Epithelial cell of esophagus (primary cell): ENCODE measurements at places on chromosomes 12 and 14.
A peak's percentile ranks its signal among the peaks of the same experiment; 100 is the strongest.

DNA sequence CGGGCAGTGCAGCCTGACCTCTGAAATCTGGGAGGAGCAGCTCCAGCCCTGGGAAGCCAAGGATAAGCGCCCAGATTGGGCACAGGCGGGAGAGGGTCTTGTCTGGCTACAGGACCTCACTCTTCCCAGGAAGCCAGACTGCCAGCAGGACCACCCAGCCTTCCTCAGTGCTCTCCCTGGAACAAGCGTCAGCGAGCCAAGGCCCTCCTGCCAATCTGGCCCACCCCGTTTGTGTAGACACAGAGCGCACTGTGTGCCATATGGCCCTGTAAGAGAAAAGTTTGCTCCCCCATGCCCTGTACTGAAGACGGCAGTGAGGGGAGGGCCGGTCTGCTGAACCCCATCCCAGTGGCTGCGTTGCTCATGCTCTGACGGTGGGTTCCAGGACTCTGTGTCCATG, 1.2 kb upstream of the C14orf180 start:
- DNase-seq, result no peak

DNA sequence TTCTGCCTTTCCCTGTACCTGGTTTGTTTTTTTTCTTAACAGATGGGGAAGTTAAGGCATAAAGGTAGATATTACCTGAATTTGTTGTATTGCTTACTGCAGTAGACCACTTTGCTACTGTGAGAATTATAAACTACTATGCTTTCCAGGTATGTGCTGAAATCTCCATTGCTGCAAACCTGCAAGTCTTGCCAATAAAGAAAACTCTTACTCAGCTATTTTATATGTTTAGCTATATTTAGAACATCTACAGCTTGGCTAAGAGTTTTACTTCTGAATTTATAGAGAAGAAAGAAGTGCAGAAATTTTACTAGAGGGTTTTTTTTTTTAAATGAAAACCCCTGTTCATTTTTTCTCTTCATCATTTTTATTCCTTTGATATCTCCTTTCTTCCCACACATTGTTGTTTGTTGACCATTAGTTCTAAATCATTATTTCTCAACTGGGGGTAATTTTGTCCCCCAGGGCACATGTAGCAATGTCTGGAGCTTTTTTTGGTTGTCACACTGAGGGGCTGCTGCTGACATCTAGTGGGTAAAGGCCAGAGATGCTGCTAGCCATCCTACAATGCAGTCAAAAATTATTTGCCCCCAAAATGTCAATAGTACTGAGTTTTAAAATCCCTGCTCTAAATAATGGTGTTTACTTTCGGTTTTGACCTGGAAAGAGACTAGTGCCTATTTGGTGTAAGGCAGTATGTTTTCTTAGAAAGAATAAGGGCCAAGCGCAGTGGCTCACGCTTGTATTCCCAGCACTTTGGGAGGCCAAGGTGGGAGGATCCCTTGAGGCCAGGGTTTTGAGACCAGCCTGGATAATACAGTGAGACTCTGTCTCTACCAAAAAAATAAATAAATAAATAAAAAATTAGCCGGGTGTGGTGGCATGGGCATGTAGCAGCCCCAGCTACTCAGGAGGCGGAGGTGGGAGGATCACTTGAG, 48.6 kb downstream of the PCNX1 start:
- peak; percentile 34 for DNase-seq

GRCh38 chr14:86944434-86944833, 1048.5 kb downstream of the GALC start:
- DNase-seq, result no peak

- no peak for DNase-seq
These were observed 3.4 kb downstream of the RHOF start for GRCh38 chr12:121789800-121790728.

DNA sequence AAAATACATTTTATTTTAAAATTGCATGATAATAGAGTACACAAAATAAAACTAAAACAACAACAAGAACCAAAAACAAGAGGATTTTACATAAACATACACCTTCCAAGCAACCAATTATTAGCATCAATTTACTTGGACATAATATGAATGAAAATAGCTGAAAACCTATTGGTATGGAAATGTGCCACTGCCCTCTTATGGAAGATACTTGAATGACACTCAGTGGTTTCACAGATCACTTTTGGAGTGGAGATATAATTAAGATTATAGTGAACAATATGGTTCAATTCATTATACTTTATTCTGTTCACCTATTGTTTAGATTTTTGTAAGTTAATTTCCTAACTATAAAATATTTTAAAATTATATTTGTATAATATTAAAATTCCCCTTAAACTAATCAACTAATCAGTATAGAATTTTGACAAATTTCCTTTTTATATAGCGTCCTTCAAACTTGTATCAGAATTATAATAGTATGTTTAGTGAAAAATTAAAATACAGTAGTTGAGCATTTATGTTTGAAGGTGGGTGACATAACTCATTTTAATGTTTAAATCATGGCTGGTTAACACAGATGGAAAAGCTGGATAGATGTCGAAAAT, 70.1 kb downstream of the SLC6A15 start:
- peak; percentile 63 for DNase-seq

DNA sequence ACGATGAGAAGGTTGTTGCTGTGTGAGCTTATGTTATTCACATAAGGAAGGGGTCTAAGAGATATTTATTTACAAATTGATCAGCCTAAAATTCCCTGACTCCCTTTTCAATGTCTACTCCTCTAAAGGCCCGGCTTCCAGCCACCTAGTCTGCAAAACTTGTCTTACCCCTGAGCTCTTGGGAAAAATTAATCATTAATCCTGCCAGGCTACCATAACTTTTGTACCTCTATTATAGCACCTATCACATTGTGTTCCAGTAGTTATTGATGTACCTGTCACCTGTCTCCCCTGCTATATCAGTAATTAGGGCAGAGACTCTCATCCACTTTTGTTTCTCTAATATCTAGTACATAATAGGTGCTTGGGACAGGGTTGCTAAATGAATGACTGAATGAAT, 29.3 kb upstream of the FRS2 start:
- no peak for DNase-seq

- DNase-seq, result peak; percentile 94
These were observed 754 bp downstream of the KRT18 start for GRCh38 chr12:52949413-52950331.

DNA sequence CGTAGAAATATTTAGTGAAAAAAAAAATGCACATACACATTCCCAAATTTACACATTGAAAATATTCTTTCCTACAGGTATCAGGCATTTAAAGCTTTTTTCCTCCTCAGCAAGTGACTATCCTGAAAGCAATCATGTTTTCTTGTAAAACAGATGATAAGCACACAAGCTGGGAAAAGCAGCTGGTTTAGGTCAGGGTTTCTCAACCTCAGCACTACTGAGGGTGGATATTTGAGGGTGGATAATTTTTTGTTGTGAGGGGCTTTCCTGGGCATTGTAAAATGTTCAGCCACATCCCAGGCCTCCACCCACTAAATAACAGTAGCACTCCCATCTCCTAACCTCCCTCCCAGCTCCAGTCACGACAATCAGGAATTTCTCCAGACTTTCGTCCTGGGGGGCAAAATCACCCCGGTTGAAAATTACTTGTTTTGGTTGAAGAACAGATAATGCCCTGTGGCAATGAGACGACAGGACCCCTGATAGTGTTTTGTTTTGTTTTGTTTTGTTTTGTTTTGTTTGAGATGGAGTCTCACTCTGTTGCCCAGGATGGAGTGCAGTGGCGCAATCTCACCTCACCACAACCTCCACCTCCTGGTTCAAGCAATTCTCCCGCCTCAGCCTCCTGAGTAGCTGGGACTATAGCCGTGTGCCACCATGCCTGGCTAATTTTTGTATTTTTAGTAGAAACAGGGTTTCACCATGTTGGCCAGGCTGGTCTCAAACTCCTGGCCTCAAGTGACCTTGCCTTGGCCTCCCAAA, 15.0 kb upstream of the NT5DC3 start:
- DNase-seq, result no peak

DNA sequence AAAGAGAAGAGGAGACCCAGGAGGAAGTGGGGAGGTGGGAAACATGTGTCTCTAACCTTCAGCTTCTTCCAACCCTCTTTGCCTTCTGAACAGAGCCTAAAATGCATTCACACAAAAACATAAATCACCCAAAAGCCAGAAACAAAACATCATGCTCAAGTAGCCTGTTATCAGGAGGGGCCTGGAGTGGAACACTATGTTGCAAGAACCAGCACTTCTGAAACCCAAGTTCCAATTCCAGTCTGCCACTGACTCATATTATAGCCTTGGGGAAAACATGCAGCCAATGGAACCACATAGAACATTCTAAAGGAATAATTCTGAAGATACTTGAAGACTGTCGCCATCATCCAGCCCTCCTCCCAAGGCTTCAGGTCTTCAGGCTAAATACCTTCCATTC, 169.8 kb upstream of the PLXNC1 start:
- DNase-seq, result peak; percentile 87

DNA sequence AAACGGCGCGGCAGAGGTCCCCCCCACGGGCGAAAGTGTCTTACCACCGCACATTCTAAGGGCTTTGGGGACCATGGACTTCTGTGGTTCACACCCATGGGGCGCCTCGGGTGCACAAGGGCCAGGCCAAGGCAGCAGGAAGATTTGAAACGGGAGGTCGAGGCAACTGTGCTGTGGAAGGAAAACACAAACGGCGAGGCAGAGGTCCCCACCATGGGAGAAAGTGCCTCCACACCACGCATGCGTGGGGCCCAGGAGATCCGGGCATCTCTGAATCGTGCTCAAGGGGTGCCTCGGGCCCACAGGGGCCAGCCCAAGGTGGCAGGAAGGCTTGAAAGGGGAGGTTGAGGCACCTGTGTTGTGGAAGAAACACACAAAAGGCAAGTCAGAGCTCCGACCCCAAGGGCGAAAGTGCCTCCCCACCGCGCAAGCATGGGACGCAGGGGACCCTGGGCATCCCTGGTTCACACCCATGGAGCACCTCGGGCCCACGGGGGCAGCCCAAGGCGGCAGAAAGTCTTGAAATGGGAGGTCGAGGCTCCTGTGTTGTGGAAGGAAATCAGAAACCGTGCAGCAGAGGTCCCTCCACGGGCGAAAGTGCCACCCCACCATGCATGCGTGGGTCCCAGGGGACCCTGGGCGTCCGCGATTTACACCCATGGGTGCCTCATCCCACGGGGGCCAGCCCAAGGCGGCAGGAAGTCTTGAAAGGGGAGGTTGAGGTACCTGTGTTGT, 371.0 kb downstream of the ALG10 start:
- DNase-seq, result no peak

- no peak for DNase-seq
These were observed 38.0 kb downstream of the BTG1 start for GRCh38 chr12:92107621-92108131.

DNA sequence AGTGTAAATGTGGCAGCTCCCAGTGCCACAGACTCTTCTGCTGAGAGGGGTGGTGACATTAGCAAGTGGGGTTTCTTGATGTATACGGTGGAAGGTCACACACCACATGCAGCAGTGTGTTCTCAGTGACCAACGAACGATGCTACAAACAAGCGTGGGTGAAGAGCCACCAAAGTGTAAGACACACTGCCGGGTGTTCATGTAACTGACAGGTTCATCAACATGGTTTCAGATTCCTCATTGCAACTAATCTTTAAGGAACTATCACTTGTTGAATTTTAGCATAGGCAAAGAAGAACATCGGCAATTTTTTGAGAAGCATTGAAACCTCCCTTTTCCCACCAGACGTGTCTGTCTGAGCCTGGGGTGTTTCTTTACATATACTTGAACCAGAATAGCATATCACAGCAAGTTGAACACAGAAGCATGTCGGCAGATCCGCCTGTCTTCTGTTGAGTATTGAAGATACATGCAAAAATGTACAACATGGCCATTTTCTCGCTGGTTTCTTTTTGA, 58.8 kb downstream of the PPP2R5C start:
- DNase-seq, result no peak

GRCh38 chr12:129489100-129489676, 414.6 kb downstream of the TMEM132D start:
- no peak for DNase-seq

DNA sequence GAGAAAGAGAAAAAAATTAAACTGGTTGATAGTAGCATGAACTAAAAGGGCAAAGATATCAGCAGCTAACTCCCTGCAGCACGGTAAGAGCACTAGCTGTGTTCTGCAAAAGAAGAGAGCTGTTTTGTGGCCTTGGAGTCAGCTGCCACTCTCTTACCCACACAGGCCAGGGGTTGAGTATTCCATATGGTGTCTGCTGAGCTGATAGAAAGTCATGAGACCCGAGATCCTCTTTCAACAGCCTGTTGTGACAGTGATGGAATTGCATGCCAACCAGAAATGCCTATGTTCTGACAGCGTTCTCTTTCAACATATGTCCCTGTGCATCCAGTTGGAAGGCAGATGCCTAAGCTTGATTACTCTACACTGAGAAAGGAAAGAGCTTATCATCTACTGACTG, 39.9 kb downstream of the TMTC1 start:
- peak; percentile 88 for DNase-seq

DNA sequence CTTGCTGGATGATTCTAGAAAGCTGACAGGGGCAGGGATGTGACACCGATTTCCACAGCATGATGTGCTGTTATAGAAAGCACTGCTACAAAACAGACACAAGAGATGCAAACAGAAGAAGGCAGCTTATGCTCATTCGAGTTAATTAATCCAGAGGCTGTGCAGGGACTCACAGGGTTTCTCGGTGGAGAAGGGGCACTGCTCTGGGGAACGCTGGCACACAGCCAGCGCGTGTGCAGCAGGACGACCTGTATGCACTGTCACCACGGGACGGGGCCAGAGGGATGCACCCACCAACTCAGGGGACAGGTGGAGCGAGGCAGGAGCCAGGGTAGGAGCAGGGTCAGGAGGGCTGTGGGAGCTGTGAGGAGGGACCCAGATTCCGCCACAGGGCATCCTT, 143.5 kb downstream of the RIMBP2 start:
- DNase-seq, result no peak

DNA sequence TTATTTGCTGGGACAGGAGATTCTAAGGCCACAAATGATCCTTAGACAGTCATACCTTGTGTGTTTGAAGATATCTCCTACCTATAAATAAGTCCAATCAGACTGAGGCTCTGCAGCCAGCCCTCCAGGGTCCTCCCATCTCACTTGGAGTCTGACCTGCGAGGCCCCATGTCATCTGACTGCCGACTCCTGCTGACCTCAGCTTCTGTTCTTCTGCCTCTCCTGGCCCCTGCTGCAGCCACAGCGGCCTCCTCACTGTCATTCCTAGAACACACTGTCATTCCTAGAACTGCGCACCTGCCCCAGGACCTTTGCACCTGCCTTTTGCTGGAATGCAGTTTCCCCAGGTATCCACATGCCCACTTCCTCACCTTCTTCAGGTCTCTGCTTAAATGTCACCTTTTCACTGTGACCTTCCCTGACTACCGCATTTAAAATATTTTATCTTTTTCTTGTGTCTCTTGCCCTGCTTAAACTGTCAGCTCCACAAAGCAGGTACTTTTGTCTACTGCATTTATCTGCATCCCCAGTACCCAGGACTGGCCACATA, 56.5 kb upstream of the RIN3 start:
- no peak for DNase-seq

- peak; percentile 67 for DNase-seq
These were observed 761.5 kb downstream of the GALC start for GRCh38 chr14:87231336-87232026.
